ENCODE measurements at places on chromosomes 13 and 19.

DNA sequence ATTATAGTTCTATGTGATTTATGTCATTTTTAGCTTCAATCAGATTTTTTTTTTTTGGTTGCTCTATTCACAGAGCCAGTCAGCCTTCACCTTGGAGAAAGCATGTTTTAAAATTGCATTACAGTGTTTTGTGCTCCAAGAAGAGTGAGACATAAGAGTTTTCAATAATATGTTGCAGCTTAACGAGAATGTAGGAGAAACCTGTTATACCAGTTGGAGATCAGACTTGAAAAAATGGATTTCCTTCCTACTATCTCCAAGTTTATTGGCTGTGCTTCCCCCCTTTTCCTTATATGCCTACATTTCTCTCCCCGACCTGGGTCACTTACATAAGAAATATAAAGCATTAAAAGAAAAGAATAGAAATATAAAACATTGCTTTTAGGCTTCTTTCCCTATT is 123.9 kb upstream of the ARGLU1 start:
- DNase-seq = no peak

DNA sequence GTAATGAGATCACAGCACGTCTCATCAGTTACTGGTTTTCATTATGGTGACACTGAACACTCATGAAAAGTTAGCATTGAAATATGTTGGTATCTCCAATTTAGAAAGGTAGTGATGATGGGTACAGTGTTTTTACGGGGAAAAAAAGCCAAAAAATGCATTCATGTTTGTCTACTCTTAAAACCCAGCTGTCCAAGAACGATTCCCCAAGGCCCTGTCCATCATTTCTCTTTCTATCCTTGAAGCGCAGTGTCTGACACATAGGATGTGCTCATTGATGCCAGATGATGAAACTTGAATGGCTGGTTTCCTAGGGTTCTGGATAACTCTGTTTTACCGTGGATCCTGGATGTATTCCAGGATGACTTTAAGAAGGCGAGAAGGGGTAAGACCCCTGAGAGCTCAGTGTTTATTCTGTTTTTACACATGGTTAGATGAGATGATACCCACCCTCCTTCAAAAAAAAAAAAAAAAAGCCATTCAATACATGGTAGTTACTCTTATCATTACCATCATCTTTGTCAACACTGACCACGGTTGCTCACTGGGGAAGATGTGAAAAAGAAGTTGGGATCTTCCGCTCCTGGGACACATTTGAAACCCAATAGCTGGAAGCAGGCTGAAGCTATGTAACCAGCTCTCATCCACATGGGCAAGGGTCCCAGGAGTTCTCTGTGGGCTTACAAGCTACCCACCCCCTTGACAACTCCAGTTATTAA is 22.5 kb downstream of the SERP2 start:
- no peak for DNase-seq

GRCh38 chr13:80399340-80400163 is 58.6 kb upstream of the SPRY2 start:
- DNase-seq = no peak

DNA sequence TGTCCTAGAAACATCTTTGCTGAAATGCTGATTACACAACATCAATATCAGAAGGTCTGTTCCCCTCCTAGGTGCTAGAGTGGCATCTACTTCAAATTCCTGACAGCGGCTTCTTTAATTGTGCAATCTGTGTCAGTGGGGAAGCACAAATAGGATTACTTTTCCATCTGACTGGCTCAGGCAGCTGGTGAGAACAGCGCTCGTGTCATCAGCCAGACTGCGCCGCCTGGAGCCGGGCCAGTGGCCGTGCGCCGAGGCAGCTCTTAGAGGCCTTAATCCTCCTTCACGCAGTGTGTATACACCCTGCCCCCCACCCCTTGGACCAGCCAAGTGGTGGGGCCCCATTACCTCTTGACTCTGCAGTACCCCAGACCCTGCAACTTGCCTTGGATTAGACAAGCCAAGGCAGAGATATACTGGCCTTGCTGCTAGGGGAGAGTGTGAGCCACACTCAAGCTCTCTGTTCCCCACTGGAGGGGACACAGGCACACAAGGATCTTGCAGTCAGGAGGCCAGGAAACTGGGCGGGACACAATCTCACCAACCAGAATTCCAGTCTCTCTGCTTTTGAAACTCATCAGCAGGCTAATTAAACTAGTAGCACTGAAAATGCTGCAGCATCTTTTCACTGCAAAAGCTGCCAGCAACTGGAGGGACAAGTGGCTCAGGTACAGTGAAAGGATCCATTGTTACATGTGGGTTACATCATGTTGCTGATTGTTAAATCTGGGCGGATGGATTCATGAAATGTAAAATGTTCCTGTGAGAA is 48.9 kb upstream of the EPHX3 start:
- DNase-seq = no peak

- DNase-seq = no peak
Observed at GRCh38 chr13:78566631-78567030, 36.7 kb downstream of the POU4F1 start.

GRCh38 chr19:49287141-49287770 is 37.7 kb downstream of the SLC6A16 start:
- DNase-seq = no peak

DNA sequence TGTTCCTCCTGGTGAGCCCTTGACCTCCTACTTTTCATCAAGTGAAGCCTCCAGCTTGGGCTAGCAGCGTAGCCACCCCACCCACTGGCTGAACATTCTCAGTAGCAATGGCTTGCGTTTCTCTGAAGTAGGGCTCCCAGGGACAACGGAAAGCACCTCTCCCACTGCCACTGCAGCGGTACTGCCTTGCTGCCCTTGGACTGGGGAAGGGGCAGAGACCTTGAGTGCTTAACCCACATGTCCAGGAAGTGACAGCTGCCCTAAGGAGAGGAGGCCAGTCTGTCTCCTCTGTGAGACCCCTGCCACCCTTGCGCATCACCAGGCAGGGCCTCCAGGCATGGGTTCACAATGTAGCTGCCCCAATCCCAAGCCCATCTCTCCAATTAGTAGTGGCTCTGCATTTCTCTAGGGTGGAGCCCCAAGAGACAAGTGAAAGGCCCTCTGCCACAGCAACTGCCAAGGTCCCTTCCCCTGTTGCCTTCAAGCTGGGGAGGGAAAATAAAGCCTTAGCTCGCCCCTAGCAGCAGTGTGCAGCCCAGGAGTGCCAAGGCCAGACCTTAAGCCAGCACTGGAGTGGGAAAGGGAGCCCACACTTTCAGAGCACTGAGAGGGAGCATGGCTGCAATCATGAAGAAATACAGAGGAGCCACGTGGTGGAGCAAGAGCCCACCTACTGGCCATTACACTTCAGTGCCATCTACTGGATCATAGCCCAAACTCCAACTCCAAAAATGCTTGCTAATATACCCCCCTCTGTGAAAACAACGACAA is 175.9 kb upstream of the TRPC4 start:
- no peak for DNase-seq

DNA sequence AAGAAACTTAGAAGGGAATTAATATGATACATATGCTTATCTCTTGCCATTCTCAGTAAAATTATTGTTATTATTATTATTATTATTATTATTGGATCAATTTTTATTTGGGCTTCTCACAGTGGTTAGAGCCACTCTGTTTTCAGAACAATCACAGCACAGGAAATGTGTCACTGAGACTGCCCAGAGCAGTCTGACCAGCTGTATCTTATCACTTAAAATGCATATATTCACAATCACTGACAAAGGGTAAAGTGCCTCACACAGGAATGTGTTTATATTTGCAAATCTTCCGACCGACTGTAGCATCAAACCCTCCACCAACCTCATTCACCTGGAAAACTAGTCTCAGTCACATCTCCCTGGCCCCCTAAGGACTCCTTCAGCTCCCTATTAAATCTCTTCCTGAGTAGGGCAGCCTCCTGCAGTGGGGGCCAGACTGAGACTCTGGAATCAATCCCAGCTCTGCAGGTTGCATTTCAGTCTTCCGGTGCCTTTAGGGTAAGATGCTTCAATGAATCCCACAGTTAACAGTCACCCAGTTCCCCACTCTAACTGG is 738.3 kb upstream of the SLITRK5 start:
- DNase-seq = no peak

DNA sequence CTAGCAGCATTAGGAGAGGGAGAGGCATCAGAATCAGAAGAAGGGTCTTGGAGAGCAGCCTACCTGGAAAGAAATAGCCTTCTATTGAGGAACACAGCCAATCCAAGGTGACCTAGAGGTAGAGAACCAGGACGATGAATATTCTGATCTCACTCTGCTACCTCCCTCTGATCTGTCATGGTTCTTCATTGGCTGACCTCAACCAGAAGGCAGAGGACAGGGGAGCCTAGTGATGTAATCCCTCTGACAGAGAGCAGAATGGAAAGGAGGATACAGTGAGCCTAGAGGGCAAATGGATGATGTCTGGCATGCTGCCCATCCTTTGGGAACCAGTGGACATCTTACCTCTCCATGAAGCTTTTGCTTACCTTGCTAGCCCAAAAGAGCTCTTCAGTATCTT is 3.6 kb downstream of the ZNF507 start:
- DNase-seq = no peak

GRCh38 chr13:88360761-88361160 is 689.6 kb downstream of the SLITRK5 start:
- no peak for DNase-seq

- DNase-seq = peak; percentile 85
Observed at GRCh38 chr19:4669723-4670480, at the start of gene MYDGF. TSS of gene MYDGF (minus strand) at chr19:4670342. CDS start at chr19:4670334, 8 bp downstream.

DNA sequence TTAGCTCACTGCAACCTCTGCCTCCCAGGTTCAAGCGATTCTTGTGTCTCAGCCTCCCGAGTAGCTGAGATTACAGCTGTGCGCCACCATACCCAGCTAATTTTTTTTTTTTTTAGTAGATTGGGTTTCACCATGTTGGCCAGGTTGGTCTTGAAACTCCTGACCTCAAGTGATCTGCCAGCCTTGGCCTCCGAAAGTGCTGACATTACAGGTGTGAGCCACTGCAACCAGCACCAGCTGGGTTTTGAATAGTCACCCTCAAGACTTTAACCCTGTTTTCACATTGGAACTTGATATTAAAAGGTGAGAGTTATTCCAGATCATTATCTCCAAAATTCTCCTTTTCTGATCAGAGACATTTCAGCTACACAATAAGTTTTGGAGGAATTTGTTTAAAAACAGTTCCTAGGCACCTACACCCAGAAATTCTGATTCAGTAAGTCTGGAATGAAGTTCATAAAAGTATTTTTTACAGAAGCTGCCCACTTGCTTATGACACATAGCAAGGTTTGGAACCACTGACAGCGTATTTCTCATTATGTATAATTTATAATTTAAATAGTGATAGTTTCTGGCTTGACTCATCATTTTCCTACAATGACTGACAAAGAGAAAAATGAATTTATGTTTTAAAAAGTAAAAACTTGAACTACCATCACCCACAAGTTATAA is 417.3 kb downstream of the DIAPH3 start:
- DNase-seq = no peak

DNA sequence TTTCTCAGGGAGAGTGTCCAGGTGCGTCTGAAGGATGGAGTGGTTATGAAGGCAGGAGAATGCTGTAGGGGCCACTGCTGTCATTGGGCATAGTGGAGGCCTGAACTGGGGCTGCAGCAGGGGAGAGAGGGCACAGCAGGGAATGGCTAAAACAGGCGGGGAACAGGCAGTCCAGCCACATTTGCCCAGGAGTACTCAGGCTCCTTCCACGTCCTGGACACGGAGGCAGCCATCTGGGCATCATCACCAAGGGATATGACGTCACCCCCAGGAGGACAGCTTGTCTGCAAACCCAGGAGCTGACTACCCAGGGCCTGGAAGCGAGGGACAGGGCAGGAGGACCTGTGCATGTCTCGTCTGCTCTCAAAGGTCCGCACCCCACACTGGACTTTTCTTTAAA is 22.2 kb downstream of the VSTM2B start:
- no peak for DNase-seq

DNA sequence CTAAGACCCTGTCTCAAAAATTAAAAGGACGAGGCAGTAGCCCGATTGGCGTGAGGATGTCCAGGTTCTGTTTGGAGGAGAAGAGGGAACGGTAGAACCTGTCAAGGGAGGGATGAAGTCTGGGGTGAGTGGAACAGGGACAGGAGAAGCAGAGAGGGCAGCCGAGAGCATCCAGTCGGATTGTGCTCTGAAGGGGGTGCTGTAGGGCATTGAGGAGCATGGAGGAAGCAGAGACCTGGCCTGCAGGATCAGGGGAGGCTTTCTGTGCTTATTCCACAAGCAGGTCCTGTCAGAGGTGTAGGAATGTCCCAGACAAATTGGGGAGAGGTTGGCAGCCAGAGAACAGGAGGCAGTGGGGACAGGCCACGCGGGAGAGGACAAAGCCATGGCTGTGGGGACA is 14.1 kb downstream of the AP2A1 start:
- DNase-seq = no peak

DNA sequence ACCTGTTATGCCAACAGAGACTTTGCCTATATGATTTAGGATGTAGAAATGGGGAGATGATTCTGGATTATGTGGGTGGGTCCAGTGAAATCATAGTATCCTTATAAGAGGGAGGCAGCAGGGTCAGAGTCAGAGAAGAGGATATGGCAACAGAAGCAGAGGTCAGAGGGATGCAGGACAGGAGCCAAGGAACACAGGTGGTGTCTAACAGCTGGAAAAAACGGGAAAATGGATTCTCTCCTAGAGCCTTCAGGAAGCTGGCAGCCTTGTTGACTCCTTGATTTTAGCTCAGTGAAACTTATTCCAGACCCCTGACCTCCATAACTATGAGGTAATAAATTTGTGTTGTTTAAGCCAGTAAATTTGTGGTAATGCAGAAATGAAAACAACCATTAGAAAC is 28.8 kb upstream of the OXGR1 start:
- DNase-seq = no peak

GRCh38 chr19:38667661-38668171 is 20.3 kb downstream of the ACTN4 start:
- DNase-seq = no peak

GRCh38 chr13:73857106-73857505 is 277.1 kb downstream of the KLF12 start:
- DNase-seq = no peak

GRCh38 chr13:76503766-76504165 is 382.4 kb downstream of the KCTD12 start:
- no peak for DNase-seq

GRCh38 chr19:2171349-2172145 is 7.8 kb downstream of the DOT1L start:
- DNase-seq = peak; percentile 68

GRCh38 chr13:77391475-77391874 is 64.6 kb upstream of the MYCBP2 start:
- DNase-seq = no peak

GRCh38 chr13:113124211-113124970 is 1.8 kb downstream of the F10 start:
- no peak for DNase-seq

GRCh38 chr19:38429811-38430156 is 3.7 kb upstream of the RYR1 start:
- DNase-seq = no peak

GRCh38 chr19:48646722-48647216 is 782 bp upstream of the CA11 start:
- DNase-seq = no peak

DNA sequence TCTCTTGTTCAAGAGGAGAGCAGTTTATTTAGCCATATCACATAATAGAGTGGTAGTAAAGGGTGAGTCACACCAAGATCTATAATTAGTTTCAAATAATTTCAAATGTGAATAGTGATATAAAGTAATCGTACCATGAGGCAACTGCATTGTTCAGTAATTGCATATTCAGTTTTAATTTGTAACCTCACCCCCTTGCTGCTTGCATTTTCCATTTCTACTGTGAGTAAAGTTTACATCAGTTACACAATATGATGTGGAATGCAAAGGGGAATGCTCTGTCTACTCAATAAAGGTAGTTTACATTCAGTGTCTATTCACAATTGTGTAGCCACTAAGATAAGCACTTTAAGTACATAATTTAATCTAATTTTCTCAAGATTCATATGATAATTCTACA is 1695.7 kb upstream of the SPRY2 start:
- no peak for DNase-seq

- peak; percentile 49 for DNase-seq
Observed at GRCh38 chr19:996051-996838, 4.0 kb upstream of the GRIN3B start.

Measured in stimulated activated CD4-positive, alpha-beta T cell treated with anti-CD3 and anti-CD28 coated beads, Interleukin-1b, Interleukin-23, amount 100 ng/mL, for 4 hours (primary cell).